Right atrium auricular region (tissue), 2 donors: ENCODE measurements at places on chromosomes 7 and 10. TPM values are rescaled to one million over a fixed set of nuclear protein-coding genes. Genes with fewer than 3 reads are reported as not detected.

- H3K36me3 ChIP-seq = peaks cover 3% of the 10 kb centered on the region
- no peak overlapping the region for H3K4me3 ChIP-seq
- DNase-seq = no peak
- no peak overlapping the region for H3K27ac ChIP-seq
- no peaks in the 10 kb centered on the region for H3K4me1 ChIP-seq
Observed at GRCh38 chr7:1735262-1735661, 65.2 kb downstream of the ELFN1 start.

DNA sequence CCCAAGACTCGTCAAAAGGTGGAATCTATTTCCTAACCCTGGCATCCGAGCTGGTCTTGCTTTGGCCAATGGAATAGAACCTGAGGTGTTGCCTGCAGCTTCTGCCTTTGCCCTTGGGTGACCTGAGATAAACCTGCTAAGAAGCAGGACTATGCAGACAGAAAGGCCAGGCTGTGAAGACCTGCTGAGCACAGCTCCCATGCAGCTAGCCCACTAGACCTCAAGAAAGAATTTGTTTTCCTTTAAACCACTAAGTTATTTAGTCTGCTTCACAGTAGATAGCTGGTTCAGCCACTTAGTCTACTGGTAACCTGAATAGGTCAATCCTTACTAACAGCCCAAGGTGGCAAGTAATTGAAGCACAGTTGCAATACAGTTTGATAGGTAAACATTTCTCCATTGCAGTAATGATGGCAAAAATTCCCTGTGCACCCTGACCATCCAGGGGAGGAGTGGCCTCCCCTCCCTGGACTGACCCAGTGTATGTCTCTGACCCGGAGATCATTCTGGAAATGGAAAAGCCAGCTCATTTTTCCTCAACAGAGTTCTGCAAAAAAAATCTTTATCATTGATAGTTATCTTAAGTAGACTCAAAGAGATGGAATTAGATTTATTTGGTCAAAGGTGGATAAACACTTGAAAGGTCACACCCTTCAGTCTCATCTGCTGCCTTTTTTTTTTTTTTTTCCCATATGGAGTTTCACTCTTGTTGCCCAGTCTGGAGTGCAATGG lies 20.0 kb downstream of the TNS3 start:
- no peak overlapping the region for H3K4me3 ChIP-seq
- no peaks in the 10 kb centered on the region for H3K27me3 ChIP-seq

NKX2-3 gene
- total RNA-seq = not detected

DNA sequence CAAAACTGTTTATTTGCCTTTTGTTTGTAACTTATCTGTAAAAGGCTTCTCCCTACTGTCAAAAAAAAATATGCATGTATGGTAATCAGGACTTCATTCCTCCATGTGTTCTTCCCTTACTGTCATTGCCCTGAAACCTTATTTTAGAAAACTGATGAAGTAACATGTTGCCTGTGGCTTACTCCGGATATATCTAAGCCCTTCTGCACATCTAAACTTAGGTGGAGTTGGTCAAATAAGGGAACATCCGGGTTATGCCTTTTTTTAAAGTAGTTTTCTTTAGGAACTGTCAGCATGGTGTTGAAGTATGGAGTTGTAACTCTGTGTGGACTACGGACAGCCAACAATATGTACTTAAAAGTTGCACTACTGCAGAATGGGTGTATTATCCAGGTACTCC lies 6.2 kb downstream of the SAR1A start:
- no peak for DNase-seq
- H3K4me3 ChIP-seq = no peak overlapping the region
- H3K27me3 ChIP-seq = no peaks in the 10 kb centered on the region
- H3K4me1 ChIP-seq = peaks cover 61% of the 10 kb centered on the region
- no peak overlapping the region for H3K27ac ChIP-seq

NANOS1 gene
- total RNA-seq = 7.8 TPM

DNA sequence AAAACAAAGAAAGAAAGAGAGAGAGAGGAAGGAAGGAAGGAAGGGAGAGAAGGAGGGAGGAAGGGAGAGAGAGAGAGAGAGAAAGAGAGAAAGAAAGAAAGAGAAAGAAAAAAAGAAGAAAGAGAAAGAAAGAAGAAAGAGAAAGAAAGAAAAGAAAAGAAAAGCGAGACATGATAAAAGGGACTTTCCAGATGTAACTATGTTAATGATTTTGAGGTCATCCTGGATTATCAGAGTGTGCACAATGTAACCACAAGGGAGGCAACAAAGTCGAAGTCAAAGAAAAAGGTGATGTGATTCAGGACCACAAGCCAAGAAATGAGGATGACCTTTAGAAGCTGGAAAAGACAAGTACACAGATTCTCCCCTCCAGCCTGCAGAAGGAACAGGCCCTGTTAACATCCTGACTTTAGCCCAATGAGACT lies 48.9 kb upstream of the PAX2 start:
- H3K36me3 ChIP-seq = no peaks in the 10 kb centered on the region
- H3K4me3 ChIP-seq = no peak overlapping the region
- no peaks in the 10 kb centered on the region for H3K27me3 ChIP-seq
- no peaks in the 10 kb centered on the region for H3K4me1 ChIP-seq

- no peaks in the 10 kb centered on the region for H3K4me1 ChIP-seq
- DNase-seq = no peak
- no peak overlapping the region for H3K27ac ChIP-seq
- H3K36me3 ChIP-seq = no peaks in the 10 kb centered on the region
Observed at GRCh38 chr7:49644396-49645166, 128.9 kb upstream of the VWC2 start.

DNA sequence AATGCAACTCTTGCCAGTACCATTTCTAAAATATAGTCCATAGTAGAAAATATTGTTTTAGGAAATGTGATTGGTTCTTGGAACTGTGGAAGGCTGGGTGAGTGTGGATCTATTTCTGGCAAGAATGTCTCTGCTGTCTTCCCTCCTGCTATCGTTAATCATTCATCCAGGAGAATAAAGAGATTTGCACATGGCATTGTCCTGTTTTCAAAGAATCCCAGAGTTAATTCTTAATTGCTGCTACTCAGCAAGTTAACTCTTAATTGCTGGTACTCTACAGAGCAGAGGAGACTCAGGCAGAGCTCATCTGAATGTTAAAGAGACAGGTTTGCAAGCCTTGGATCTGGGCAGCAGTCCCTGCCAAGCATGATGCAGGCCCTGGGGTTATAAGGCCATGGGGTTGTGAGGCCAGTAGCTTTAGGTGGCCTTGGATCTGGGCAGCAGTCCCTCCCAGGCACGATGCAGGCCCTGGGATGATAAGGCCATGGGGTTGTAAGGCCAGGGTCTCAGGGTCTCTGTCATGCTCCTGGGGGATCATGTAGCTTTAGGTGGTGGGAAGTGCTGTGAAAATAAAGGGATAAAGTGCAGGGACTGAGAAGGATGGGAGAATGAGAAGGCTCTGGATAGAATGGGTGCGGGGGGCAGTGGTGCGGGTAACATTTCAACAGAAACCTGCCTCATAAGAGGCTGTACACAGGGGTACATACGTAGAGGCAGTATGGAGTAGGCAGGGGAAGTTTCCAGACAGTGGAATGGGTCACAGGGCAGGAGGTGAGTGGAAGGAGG lies 162.3 kb downstream of the SVIL start:
- H3K27me3 ChIP-seq = no peaks in the 10 kb centered on the region
- H3K4me1 ChIP-seq = peaks cover 51% of the 10 kb centered on the region
- DNase-seq = no peak
- no peak overlapping the region for H3K4me3 ChIP-seq
- peak overlapping the region; percentile 62 for H3K27ac ChIP-seq

CYP2C19 gene
- total RNA-seq = not detected
